ENCODE measurements at places on chromosomes 7 and 10.

DNA sequence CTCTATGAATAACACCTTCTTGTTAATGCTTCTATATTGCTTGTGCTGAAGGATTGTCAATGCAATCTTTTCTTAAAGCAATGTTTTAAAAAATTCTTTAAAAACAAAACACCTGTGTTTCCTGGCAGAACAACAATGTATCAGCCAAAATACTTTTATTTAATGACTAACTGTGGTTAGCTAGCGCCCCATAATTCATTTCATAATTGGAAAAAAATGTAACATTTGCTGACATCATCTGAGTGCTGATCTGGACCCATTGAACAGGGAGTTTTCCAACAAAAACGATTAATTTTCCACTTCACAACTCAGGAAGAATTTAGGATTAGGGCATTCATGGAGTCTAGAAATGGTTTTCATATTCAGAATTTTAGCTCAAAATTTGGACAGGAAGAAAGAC lies 137.6 kb upstream of the CDK6 start:
- no peak for DNase-seq

GRCh38 chr7:45971661-45972175 lies 50.6 kb upstream of the IGFBP3 start:
- no peak for DNase-seq

- DNase-seq, result no peak
Observed at GRCh38 chr7:6422926-6423632, 24.7 kb downstream of the DAGLB start.

DNA sequence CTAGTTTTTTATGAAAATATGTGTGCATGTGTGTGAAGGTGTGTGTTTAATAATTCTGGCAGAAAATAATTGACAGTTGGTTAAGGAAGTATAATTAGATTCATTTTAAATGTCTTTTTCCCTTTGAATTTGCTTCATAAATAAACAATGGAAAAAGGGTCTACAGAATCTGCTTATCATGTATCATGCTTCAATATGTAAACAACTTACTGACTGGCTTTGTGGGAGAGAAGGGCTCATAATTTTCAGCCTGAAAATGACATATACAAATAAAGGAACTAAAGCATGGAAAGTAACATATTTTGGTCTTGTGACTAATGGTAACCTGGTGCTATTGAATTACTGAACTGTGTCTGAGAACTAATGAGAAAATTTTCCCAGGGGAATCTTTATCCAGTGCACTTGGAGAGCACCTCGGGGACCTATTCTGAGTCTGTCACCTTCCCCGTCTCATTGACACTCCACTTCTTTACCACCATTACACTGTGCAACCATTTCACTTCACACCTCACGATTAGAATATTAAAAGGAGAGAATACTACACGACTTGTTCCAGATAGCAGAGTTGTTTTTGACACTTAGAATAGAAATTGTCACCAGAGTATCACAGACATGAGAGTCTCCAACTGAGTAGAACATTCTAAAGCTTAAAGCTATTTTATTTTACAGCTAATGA lies 298.6 kb downstream of the TFEC start:
- DNase-seq, result no peak

- no peak for DNase-seq
Observed at GRCh38 chr7:20164425-20165145, 52.6 kb downstream of the MACC1 start.

DNA sequence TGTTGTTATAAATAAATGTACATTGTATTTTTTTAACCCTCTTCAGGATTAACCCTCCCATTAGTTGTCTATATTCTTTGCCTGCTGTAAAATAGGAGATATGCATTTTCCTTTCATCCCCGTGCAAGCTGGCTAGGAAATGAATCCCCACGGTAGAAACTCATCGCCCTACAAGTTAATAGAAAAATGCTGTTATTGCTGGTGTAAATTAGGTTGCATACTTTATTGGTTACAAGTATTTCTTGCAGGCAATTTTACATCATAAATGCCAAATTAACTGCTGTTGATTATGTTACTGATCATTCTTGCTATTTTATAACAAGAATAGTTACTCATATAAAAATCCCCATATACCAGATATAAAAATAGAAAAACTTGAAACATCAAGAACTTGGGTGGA lies 454.2 kb upstream of the KLF6 start:
- no peak for DNase-seq

DNA sequence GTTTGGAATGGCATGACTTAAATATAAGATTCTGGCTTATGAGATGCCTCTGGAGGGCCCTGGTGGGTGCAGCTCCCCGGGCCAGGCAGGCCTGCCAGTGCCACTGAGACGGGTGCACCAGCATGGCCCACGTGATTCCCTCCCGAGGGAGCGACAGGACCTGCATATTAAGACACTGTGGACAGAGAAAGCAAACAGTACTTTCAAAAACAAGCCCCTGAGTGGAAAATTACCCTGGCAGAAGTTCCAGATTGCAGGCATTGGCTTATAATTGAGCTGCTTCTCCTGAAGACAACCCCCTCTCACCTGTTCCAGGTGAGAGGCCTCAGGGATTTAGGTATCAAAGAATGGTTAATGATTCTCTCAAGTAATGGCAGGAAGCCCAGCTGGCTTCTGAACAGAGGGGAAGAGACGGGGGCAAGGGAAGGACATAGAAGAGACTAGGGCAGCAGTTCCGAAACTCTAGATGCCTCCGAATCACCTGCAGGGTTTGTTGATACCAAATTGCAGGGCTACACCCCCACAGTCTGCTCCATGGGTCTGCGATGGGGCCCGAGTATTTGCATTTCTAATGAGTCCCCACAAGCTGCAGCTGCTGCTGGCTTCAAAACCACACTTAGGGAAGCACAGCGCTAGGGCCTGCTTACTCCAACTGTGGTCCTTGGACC lies 66.0 kb upstream of the DOCK1 start:
- DNase-seq, result no peak

Measured in stimulated activated CD4-positive, alpha-beta T cell treated with anti-CD3 and anti-CD28 coated beads, Interleukin-1b, Interleukin-23, amount 100 ng/mL, for 48 hours (primary cell).